Lower lobe of right lung (tissue), 2 donors: ENCODE measurements at places on chromosomes 11 and 22. TPM values are rescaled to one million over a fixed set of nuclear protein-coding genes. Genes with fewer than 3 reads are reported as not detected.
A peak's percentile ranks its signal among the peaks of the same experiment; 100 is the strongest.

The MS4A4A gene
- 89.5 TPM for total RNA-seq

The PRCP gene
- total RNA-seq: 67.9 TPM

The EMID1 gene
- 8.2 TPM for total RNA-seq

The LRP4 gene
- total RNA-seq: 6.6 TPM

The KCNJ1 gene
- 0.18 TPM for total RNA-seq

The GCAT gene
- total RNA-seq: 7.1 TPM

DNA sequence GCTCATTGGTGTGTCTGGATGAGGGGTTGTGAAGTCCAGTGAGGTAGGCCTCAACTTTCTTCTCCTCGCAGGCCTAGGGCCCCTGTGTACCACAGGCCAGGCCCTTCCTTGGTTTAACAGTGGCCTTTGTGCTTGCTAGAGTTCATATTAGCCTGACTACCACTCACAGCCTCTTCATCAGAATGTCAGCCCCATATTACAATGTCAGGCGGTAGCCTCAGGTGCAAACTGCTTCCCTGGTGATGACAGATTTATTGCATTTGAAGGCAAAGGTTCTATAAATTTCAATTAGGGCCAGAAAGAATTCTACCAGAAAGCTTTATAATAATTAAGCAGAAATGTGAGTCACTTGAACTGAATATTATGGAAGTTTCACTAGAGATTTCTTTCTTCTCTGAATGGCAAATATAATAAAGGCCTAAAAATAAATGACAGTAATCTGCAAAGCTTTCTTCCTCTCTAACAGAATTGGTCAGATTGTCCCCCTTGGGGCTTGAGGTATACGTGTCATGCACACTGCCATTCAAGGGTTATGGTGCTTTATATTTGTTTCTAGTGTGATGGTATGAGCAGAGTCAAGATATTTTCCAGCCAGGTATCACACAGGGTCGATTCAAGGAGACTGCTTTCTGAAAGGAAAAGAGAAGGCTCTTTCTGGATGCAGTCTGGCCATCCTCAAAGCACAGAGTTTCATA lies 210.3 kb downstream of the CWF19L2 start:
- H3K36me3 ChIP-seq: no peaks in the 10 kb centered on the region
- no peaks in the 10 kb centered on the region for H3K4me1 ChIP-seq
- H3K27ac ChIP-seq: no peak overlapping the region
- no peak overlapping the region for H3K4me3 ChIP-seq
- no peak for DNase-seq

DNA sequence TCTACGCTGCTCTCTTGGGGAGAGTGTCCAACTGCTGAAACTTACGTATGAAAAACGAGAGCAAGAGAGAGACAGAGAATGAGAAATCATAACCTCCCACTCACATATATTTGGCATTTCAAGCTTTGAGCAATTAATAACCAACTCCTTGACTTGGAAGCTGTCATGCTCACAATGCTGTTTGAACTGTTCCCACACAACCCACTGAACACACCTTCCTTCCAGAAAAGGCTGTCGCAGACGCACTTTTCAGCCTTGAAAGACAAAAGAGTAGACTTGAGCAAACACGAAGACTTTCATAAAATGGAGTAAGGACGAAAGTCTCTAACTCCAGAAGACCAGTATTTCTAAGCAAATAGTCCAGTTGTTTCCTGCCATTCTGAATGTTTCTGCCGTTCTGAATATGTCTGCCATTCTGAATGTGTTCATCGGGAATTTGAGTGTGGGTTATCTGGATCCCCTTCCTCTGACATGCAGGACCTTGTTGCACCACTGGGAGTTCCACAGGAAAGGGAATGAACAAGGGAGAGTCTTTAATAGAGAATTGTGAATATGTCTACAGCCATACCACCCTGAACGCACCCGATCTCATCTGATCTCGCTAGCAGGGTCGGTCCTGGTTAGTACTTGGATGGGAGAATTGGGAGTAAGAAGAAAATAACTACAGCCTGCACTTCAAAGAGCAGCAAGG lies 86.2 kb upstream of the BARX2 start:
- no peaks in the 10 kb centered on the region for H3K36me3 ChIP-seq
- H3K4me1 ChIP-seq: no peaks in the 10 kb centered on the region
- no peaks in the 10 kb centered on the region for H3K27me3 ChIP-seq
- no peak for DNase-seq
- no peak overlapping the region for H3K4me3 ChIP-seq

DNA sequence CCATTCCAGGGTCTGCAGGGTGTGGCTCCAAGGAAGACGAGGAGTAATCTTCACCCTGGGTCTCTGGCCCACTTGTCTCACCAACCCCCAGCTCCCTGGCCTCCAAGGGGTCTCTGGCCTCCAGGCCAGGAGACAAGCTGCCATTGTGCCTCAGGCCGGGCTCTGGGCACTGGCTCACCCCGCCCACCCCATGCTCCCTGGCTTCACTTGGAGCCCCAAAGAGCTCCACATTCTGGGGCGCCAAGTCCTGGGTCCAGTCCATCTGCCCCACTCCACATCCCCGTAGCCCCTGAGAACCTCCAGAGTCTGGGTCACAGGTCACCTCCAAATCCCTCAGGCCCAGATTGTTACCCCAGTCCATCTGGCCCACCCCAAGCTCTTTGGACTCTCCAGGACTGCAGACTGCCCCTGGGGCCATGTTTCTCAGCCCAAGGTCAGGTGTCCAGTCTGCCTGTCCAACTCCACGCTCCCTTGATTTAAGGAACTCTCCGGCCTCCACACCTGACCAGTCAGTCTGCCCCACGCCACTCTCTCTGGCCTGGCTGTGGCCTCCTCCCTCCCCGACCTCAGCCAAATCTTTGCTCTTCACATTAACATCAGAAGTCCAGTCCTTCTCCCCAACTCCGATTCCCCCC lies 16.2 kb downstream of the TNKS1BP1 start:
- H3K4me3 ChIP-seq: peak overlapping the region; percentile 3
- peaks cover 49% of the 10 kb centered on the region for H3K36me3 ChIP-seq
- DNase-seq: no peak
- H3K27ac ChIP-seq: peak overlapping the region; percentile 11
- peaks cover 94% of the 10 kb centered on the region for H3K4me1 ChIP-seq

- peaks cover 8% of the 10 kb centered on the region for H3K4me1 ChIP-seq
- peaks cover 16% of the 10 kb centered on the region for H3K36me3 ChIP-seq
- no peak for DNase-seq
- H3K27me3 ChIP-seq: no peaks in the 10 kb centered on the region
- H3K27ac ChIP-seq: no peak overlapping the region
- H3K4me3 ChIP-seq: no peak overlapping the region
These were observed 39.4 kb downstream of the MICAL2 start for GRCh38 chr11:12149672-12150225.

GRCh38 chr11:74672956-74673692 lies 58.1 kb downstream of the CHRDL2 start:
- no peaks in the 10 kb centered on the region for H3K36me3 ChIP-seq
- no peak overlapping the region for H3K4me3 ChIP-seq
- no peaks in the 10 kb centered on the region for H3K4me1 ChIP-seq
- peak overlapping the region; percentile 16 for H3K27ac ChIP-seq
- no peak for DNase-seq
- no peaks in the 10 kb centered on the region for H3K27me3 ChIP-seq

DNA sequence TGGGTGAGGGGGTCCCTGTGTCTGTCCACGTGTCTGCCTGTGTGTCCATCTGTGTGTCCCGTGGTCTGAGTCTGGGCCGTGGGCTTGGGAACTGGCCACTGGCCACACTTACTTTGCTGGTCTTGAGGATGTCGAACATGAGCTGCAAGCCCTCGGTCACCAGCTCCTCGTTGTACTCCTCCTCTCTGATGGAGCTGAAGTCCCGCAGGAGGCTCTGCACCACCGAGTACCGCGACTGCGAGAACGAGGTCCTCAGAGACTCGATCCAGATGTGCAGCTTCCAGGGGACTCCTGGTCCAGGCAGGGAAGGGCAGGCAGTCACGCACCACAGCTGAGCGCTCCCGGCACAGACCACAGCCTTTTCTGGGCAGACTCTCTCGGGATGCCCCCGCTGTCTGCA lies 55.4 kb downstream of the NAT10 start:
- no peak for DNase-seq
- H3K4me1 ChIP-seq: peaks cover 3% of the 10 kb centered on the region
- H3K27me3 ChIP-seq: no peaks in the 10 kb centered on the region
- no peak overlapping the region for H3K4me3 ChIP-seq
- H3K36me3 ChIP-seq: no peaks in the 10 kb centered on the region

DNA sequence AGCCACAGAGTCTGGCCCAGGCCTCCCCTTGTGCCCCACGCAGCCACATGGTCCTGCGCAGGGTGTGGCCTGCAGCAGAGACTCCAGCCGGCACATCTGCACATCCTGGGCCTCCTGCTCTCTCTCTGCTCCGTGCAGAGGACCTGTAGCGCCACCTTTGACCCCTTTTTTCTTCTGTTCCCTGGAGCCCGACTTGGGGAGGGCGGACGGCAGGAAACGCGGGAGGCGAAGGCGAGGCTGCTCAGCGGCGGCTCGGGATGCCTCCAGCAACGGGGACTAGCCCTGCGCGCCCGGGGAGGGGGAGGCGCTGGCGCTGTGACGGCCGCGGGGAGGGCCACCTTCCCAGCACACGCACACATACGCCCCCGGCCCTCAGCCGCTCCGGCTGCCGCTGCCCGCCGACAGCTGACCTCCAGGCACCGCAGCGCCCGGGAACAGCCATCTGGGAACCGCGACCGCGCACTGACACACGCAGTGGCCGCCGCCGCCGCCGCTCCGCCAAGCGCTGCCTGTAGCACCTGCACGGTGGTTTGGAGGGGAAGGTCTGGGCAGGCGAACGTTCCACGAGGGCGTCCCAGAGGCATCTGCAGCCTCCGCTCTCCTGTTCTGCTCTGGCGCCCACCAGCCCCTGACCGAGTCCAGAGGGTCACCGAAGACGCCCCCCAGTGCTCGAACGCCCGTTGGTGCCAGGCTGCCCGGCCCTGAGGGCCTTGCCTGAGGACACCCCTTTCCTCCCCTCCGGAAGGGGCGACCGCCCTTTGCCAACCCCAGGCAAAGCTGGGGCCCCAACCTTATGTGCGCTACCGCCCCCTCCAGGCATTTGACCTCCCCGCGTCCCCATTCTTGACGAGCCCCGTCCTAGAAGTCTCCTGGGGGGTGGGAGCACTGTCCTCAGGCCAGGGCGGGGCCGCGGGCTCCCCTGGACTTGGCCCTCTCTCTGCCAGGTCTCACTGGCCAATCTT lies 16.9 kb upstream of the C22orf42 start:
- no peak overlapping the region for H3K4me3 ChIP-seq
- no peak for DNase-seq
- peaks cover 43% of the 10 kb centered on the region for H3K27me3 ChIP-seq
- H3K27ac ChIP-seq: no peak overlapping the region

DNA sequence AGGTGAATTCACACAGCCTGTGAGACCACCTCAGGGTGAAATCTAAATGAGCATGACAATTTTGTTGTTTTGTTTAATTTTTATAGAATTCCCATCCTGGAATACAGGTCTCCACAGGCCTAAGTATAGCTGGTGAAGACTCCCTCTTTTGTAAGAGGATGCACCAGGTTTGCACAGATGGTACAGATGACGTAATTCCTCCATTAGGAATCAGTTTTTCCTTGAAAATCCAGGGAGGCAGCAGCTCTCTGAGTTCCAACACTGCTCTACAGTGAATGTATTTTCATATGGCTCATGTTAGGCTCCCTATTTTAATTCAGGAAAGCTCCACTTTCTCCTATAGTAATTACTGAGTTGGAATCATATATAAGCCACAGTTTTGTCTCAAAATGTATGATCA lies 47.2 kb downstream of the USP28 start:
- no peaks in the 10 kb centered on the region for H3K4me1 ChIP-seq
- DNase-seq: no peak
- peaks cover 75% of the 10 kb centered on the region for H3K36me3 ChIP-seq
- no peak overlapping the region for H3K4me3 ChIP-seq
- no peak overlapping the region for H3K27ac ChIP-seq
- H3K27me3 ChIP-seq: no peaks in the 10 kb centered on the region

DNA sequence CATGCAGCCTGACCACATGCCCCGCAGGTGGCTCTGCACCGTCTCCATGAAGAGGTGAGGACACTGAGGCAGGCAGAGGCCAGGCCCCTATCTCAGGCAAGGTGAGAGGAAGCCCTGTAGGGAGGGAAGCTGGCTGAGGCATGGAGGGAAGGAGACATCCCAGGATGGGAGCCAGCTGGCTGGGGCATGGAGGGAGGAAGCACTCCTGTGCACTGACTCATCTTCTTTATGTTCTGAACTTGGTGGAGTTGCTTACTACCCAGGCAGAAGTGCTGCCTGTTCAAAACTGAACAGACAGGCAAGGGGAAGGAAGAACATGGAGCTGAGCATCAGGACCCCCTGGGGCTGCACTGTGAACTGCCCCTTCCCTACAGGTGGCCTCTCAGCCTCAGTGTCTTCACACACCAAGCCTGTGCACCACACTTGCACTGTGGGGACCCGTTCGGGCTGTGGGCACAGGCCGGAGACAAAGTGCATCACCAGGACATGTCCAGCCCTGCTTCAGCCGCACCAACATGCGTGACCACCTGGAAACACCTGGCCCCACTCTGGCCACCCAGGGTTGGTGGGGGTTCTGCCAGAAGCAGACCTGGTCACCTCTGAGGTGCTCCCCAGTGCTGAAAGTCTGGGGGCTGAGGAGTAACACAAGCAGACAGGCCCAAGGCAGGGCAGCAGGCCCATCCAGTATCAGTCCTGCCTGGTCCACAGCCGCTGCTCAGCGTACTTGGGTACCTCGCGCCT lies 55.5 kb downstream of the DGCR2 start:
- peaks cover 92% of the 10 kb centered on the region for H3K36me3 ChIP-seq
- DNase-seq: peak; percentile 23
- no peaks in the 10 kb centered on the region for H3K27me3 ChIP-seq

- H3K4me3 ChIP-seq: no peak overlapping the region
- H3K27ac ChIP-seq: no peak overlapping the region
- DNase-seq: no peak
- no peaks in the 10 kb centered on the region for H3K4me1 ChIP-seq
- no peaks in the 10 kb centered on the region for H3K27me3 ChIP-seq
These were observed 69.1 kb upstream of the OR5AN1 start for GRCh38 chr11:59289356-59290181.

- H3K27me3 ChIP-seq: no peaks in the 10 kb centered on the region
- H3K27ac ChIP-seq: no peak overlapping the region
- no peaks in the 10 kb centered on the region for H3K36me3 ChIP-seq
- no peak overlapping the region for H3K4me3 ChIP-seq
- H3K4me1 ChIP-seq: peaks cover 21% of the 10 kb centered on the region
These were observed 52.2 kb downstream of the NFAM1 start for GRCh38 chr22:42379966-42380537.

DNA sequence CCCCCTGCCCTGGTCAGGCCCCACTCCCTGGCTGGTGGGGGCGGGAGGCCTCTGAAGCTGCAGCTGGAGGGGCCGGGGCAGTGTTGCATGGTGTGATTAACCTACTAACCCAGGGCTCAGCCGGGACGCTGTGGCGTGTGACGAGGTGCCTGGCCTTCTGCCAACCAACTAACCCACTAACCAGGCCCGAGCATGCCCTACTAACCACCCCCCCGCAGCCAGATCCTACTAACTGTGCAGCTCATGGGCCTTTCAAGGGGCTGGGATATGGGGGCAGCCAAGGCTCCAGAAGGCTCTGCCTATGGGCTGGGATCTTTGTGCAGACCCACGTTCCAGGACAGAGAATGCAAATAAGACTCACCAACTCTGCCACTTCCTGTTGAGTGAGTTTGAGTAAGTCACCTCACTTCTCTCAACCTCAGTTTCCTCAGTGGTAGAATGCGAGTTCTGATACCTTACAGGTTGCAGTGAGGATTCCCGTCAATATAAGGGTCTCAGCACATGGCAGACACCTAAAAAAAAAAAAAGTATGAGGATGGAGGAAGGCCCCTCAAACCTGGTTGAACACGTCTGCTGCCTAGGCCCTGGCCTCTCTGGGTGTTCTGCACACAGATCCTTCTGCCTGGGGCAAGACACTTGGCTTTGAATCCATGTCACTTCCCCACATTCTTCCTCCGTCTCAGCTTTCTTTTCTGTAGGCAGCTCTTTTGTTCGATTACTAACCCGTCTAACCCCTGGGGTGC lies 14.1 kb downstream of the MIAT start:
- H3K36me3 ChIP-seq: no peaks in the 10 kb centered on the region
- H3K4me1 ChIP-seq: peaks cover 42% of the 10 kb centered on the region
- H3K4me3 ChIP-seq: peak overlapping the region; percentile 82
- peak overlapping the region; percentile 97 for H3K27ac ChIP-seq
